SJCRH30 (cell line): ENCODE measurements at places on chromosomes 1 and 21. TPM values are rescaled to one million over a fixed set of nuclear protein-coding genes. Genes with fewer than 3 reads are reported as not detected.

The OR14K1 gene
- not detected in 2 replicates for total RNA-seq

The PIK3CD gene
- 2.0 and 2.5 TPM in 2 replicates for total RNA-seq

The CROCC gene
- total RNA-seq: 12.6 and 19.4 TPM in 2 replicates

The GJB5 gene
- total RNA-seq: not detected in 2 replicates

The CLCA1 gene
- not detected in 2 replicates for total RNA-seq

The AGMAT gene
- total RNA-seq: not detected in 2 replicates

The RGS8 gene
- 1.6 and 2.7 TPM in 2 replicates for total RNA-seq

The AGBL4 gene
- 0.10 and 0.30 TPM in 2 replicates for total RNA-seq

The PRRX1 gene
- 0.73 and 1.1 TPM in 2 replicates for total RNA-seq

The C4BPA gene
- 0.05 and 0.06 TPM in 2 replicates for total RNA-seq

The CAPN8 gene
- total RNA-seq: not detected in 2 replicates

GRCh38 chr1:26081267-26082019 lies 14.0 kb upstream of the TRIM63 start:
- H3K4me3 ChIP-seq: no peak overlapping the region
- DNase-seq: peak; percentile 50
- peaks cover 39% of the 10 kb centered on the region for H3K27me3 ChIP-seq
- no peak overlapping the region for H3K27ac ChIP-seq

- H3K27me3 ChIP-seq: no peaks in the 10 kb centered on the region
- H3K4me1 ChIP-seq: no peaks in the 10 kb centered on the region
- DNase-seq: no peak
- H3K4me3 ChIP-seq: no peak overlapping the region
- H3K36me3 ChIP-seq: no peaks in the 10 kb centered on the region
Observed at GRCh38 chr1:217135569-217135915, 412.3 kb upstream of the ESRRG start.

DNA sequence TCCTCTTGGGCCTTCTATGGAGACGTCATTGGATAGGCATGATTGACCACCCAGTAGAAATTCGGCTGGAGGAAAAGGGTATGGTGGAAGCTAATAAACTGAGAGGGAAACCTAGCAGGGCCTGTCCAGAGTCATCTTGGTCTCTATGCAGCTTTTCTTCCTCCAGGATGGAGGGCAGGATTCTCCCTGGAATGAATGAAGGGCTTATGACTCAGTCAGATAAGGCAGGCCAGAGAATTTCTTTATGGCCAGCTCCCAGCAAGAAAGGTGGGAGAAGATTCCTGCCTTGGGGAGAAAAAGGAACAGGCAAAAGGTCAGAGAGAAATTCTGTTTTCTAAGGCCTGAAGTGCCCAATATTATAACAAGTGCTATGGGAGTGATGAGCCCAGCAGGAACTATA lies 17.1 kb downstream of the FBLIM1 start:
- no peaks in the 10 kb centered on the region for H3K4me1 ChIP-seq
- H3K27ac ChIP-seq: no peak overlapping the region
- no peaks in the 10 kb centered on the region for H3K27me3 ChIP-seq

- peaks cover 38% of the 10 kb centered on the region for H3K4me1 ChIP-seq
- no peak overlapping the region for H3K4me3 ChIP-seq
- no peaks in the 10 kb centered on the region for H3K36me3 ChIP-seq
- no peak for DNase-seq
- H3K27me3 ChIP-seq: peaks cover 3% of the 10 kb centered on the region; the same call in 1 of the 2 replicates
- H3K27ac ChIP-seq: no peak overlapping the region
Observed at GRCh38 chr1:204343802-204344201, 15.9 kb downstream of the PLEKHA6 start.

GRCh38 chr1:113391649-113392271 lies 1.4 kb downstream of the MAGI3 start:
- DNase-seq: peak; percentile 2
- peaks cover 9% of the 10 kb centered on the region; the same call in 1 of the 2 replicates for H3K4me1 ChIP-seq
- no peaks in the 10 kb centered on the region for H3K27me3 ChIP-seq
- H3K4me3 ChIP-seq: peak overlapping the region; percentile 91
- no peaks in the 10 kb centered on the region for H3K36me3 ChIP-seq

DNA sequence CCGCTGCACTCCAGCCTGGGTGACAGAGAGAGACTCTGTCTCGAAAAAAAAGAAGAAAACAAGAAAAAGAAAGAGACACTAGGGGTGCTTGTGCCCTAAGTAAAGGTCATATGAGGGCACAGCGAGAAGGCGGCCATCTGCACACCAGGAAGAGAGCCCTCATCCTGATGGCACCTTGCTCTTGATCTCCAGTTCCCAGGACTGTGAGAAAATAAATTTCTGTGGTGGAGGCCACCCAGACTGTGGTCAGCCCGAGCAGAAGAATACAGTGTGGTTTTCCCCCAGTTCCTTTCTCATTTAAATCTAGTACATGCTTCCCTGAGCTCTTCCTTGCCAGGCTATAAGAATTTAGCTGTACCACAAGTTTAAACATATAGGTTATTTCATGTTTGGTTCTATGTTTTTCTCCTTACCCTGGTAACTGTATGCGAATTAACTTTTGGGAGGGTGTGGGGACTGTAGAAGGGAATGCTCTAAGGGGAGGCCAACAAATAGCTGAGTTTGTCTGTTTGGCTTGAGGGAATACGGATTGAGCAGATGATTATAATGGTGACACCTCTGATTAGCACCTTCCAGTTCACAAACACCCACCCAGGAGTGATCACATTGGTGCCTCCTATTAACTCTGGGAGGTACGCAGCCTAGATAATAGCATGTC lies 119.6 kb upstream of the ERRFI1 start:
- H3K36me3 ChIP-seq: no peaks in the 10 kb centered on the region
- DNase-seq: peak; percentile 75
- H3K27ac ChIP-seq: peak overlapping the region; percentile 55
- no peaks in the 10 kb centered on the region for H3K27me3 ChIP-seq

GRCh38 chr1:221693087-221693486 lies 48.8 kb downstream of the DUSP10 start:
- no peak for DNase-seq
- H3K36me3 ChIP-seq: no peaks in the 10 kb centered on the region
- no peaks in the 10 kb centered on the region; the same call in 1 of the 2 replicates for H3K27me3 ChIP-seq
- H3K4me3 ChIP-seq: no peak overlapping the region
- H3K27ac ChIP-seq: no peak overlapping the region

GRCh38 chr1:155678027-155678426 lies 10.5 kb downstream of the YY1AP1 start:
- no peaks in the 10 kb centered on the region for H3K4me1 ChIP-seq
- H3K36me3 ChIP-seq: peaks cover 47% of the 10 kb centered on the region
- H3K27ac ChIP-seq: no peak overlapping the region

GRCh38 chr1:162157469-162157868 lies 88.0 kb downstream of the NOS1AP start:
- H3K36me3 ChIP-seq: no peaks in the 10 kb centered on the region
- H3K27ac ChIP-seq: no peak overlapping the region
- no peak overlapping the region for H3K4me3 ChIP-seq
- H3K27me3 ChIP-seq: 0 out of 2 replicates have a peak, but pooled peaks cover 2% of the 10 kb centered on the region

GRCh38 chr1:156802421-156802935 lies 14.2 kb downstream of the SH2D2A start:
- no peak overlapping the region for H3K27ac ChIP-seq
- peaks cover 33% of the 10 kb centered on the region for H3K36me3 ChIP-seq
- no peak for DNase-seq
- no peaks in the 10 kb centered on the region for H3K27me3 ChIP-seq

- H3K4me3 ChIP-seq: no peak overlapping the region
- H3K4me1 ChIP-seq: peaks cover 9% of the 10 kb centered on the region; the same call in 1 of the 2 replicates
- DNase-seq: peak; percentile 61
- H3K36me3 ChIP-seq: no peaks in the 10 kb centered on the region
Observed at GRCh38 chr1:115112496-115113375, 23.4 kb upstream of the TSPAN2 start.

- no peak overlapping the region for H3K4me3 ChIP-seq
- H3K27ac ChIP-seq: no peak overlapping the region
- no peaks in the 10 kb centered on the region for H3K36me3 ChIP-seq
- DNase-seq: no peak
- peaks cover 3% of the 10 kb centered on the region; the same call in 1 of the 2 replicates for H3K4me1 ChIP-seq
Observed at GRCh38 chr1:112712191-112712590, 2.9 kb downstream of the PPM1J start.

DNA sequence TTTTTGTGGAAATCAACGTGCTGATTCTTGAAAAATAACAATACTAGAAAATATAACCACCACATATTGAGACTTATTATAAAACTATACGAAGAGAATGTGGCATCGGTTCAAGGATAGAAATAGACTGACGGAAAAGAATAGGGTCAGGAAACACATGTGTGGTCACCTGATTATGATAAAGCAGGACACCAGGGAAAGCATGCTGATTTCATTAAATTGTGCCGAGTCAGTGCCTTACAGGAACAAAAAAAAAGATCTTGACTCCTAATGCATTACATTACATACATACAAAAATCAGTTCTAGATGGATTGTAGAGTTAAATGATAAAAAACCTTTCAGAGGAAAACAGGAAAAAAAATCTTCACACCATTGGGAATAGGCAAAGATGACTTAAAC lies 43.5 kb upstream of the SERPINC1 start:
- no peak overlapping the region for H3K4me3 ChIP-seq
- no peak overlapping the region for H3K27ac ChIP-seq
- no peaks in the 10 kb centered on the region for H3K4me1 ChIP-seq
- no peaks in the 10 kb centered on the region for H3K27me3 ChIP-seq

GRCh38 chr1:26278303-26278702 lies 1.6 kb upstream of the SH3BGRL3 start:
- peaks cover 49% of the 10 kb centered on the region for H3K4me1 ChIP-seq
- no peak for DNase-seq
- H3K27me3 ChIP-seq: no peaks in the 10 kb centered on the region

GRCh38 chr1:32393832-32394140 lies 455 bp downstream of the BSDC1 start:
- peak overlapping the region; percentile 84 for H3K4me3 ChIP-seq
- H3K36me3 ChIP-seq: no peaks in the 10 kb centered on the region
- DNase-seq: no peak
- H3K4me1 ChIP-seq: peaks cover 6% of the 10 kb centered on the region; the same call in 1 of the 2 replicates
- H3K27ac ChIP-seq: peak overlapping the region; percentile 77

- DNase-seq: no peak
- no peak overlapping the region for H3K4me3 ChIP-seq
- H3K27me3 ChIP-seq: no peaks in the 10 kb centered on the region
- peaks cover 5% of the 10 kb centered on the region; the same call in 1 of the 2 replicates for H3K4me1 ChIP-seq
- H3K27ac ChIP-seq: no peak overlapping the region
Observed at GRCh38 chr1:214505134-214505533, 46.3 kb downstream of the PTPN14 start.

DNA sequence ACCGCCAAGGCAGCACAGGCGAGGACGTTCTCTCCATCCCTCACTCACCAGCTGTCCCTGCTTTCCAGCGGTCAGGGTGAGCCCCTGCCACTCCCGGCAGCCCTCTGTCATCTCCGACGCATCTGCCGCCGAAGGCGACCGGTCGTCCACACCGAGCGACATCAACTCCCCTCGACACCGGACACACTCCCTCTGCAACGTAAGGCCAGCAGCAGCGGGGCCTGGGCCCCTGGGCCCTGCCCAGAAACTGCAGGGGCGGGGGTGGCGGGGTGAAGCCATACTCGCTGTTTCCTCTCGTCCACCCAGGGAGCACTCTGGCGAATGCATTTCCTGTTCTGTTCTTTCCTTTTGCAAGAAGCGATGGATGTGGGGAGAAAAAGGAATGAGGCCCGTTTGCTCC lies 93.4 kb upstream of the TMEM51 start:
- no peak overlapping the region for H3K4me3 ChIP-seq
- no peaks in the 10 kb centered on the region for H3K27me3 ChIP-seq
- H3K36me3 ChIP-seq: no peaks in the 10 kb centered on the region

DNA sequence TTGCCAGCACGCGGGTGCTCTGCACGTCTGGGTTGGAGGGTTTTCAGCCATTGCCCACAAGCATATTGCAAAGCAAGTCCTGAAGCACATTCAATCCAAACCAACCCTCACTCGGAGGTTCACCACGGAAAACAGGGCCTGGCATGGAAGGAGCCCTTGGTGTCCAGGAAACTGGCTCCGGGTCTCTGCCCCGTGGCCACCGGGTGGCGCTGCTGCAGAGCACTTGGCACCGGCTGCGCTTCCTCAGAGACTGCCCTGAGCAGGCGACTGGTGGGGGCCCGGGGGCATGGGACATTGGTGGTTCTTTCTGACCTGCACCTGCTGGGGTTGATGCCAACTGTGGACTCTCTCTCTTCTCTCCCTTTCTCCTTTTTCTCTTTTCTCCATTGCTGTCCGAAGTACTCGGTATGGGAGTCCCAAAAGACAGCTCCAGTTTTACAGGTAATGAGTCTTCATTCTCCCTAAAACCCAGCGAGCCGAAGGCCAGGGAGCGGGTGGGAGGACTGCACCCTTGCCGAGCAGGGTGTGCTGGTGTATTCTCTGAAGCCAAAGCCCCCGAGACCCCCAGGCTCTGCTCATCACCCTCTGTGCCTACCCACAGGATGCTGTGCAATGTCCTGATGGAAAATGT lies 4.1 kb upstream of the KCNAB2 start:
- H3K4me1 ChIP-seq: no peaks in the 10 kb centered on the region
- H3K27ac ChIP-seq: no peak overlapping the region
- no peaks in the 10 kb centered on the region for H3K36me3 ChIP-seq
- H3K27me3 ChIP-seq: peaks cover 45% of the 10 kb centered on the region

DNA sequence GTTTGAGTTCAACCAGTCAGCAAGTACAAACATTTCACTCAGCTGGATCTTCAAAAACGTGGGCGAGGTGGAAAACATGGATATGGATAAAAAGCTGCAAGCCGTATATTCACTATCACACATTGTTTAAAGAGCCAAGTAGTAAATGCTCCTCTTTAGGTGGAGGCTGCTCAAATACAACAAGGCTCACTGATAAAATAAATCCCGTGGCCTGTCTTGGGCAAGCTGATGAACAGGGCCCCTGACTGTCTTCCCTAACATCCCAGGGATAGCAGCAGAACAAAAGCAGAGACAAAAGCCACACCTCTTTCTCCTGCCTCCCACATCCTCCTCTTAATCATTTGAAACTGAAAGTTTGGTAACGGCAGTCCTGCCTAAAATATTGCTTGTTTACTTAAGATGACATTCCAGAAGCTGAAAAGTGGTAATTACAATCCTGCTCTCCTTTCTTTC lies 357.7 kb downstream of the TTLL7 start:
- H3K4me1 ChIP-seq: peaks cover 22% of the 10 kb centered on the region
- H3K36me3 ChIP-seq: no peaks in the 10 kb centered on the region
- peak overlapping the region; percentile 30 for H3K27ac ChIP-seq
- no peaks in the 10 kb centered on the region for H3K27me3 ChIP-seq
- H3K4me3 ChIP-seq: peak overlapping the region; percentile 31

DNA sequence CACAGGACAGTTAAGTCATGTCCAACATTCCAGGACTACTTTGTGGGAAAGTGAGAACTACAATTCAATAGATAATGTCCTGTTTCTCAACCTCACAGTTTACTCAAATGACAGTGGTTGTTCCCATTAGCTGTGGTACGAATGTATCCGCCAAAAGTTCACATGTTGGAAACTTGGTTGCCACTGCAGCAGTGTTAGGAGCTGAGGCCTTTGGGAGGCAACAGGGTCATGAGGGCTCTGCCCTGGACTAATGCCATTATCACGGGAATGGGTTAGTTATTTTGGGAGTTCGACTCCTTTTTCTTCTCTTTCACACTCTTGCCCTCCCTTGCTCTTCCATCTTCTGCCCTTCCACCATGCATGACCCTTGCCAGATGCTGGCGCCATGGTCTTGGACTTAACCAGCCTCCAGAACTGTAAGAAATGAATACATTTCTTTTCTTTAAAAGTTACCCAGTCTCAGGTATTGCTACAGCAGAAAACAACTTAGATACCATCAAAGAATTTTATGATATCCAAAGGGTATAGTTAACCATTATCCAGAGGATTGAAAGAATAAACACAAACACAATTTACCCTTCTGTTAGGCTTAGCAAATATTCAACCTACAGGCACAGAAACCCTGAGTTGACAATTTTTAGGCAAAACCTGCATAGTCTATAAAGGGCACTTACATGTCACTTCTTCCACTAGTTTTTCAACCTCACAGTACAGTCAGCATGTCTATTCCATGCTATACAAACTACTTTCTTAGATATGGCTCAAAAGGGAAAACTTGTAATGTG lies 7.4 kb downstream of the BCL10 start:
- no peaks in the 10 kb centered on the region for H3K27me3 ChIP-seq
- H3K4me3 ChIP-seq: no peak overlapping the region
